Glomerular endothelial cell (primary cell): ENCODE measurements at places on chromosomes 5 and 9.

- no peak for DNase-seq
Measured at GRCh38 chr5:120449501-120449900, 14.6 kb upstream of the PRR16 start.

DNA sequence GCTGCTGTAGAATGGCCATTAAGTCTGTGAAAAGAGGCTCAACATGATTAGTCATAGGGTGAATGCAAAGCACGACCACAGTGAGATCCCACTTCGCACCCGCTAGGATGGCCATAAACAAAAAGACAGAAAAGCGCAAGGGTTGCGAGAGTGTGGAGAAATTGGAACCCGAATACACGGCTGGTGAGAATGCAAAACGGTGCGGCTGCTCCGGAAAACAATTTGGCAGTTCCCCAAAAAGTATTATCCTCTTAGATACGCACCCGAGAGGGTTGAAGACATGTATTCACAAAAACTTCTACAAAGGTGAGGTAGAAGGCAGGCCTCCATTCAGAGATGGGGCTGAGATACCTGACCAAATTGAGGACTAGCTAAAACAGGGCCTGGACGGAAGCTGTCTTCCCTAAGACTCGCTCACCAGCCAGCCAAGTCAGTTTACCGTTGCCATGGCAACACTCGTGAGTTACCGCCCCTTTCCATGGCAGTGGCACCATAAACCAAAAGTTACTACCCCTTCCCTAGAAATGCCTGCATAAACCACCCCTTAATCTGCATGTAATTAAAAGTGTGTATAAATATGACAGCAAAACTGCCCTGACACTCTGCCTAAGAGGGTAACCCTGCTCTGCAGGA, 726 bp upstream of the PSMB7 start:
- no peak for DNase-seq

DNA sequence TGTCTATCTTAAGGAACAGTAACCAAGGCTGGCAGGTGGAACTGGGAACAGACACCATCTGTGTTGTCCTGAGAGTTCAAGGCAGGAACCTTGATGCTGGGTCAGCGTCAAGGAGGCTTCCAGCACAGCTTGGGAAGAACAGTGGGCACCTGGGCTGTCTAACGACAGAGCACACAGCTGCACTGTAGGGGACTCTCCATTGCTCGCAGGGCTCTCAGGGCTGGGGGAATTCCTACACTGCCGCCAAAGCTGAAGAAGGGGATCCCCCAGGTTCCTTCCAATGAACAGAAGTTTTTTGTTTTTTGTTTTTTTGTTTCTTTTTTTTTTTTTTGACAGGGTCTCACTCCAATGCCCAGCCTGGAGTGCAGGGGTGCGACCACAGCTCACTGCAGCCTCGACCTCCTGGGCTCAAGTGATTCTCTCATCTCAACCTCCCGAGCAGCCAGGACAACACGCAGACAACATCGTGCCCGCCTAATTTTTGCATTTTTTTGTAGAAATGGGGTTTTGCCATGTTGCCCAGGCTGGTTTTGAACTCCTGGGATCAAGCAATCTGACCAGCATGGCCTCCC, 81.9 kb downstream of the PTPN3 start:
- DNase-seq = no peak

DNA sequence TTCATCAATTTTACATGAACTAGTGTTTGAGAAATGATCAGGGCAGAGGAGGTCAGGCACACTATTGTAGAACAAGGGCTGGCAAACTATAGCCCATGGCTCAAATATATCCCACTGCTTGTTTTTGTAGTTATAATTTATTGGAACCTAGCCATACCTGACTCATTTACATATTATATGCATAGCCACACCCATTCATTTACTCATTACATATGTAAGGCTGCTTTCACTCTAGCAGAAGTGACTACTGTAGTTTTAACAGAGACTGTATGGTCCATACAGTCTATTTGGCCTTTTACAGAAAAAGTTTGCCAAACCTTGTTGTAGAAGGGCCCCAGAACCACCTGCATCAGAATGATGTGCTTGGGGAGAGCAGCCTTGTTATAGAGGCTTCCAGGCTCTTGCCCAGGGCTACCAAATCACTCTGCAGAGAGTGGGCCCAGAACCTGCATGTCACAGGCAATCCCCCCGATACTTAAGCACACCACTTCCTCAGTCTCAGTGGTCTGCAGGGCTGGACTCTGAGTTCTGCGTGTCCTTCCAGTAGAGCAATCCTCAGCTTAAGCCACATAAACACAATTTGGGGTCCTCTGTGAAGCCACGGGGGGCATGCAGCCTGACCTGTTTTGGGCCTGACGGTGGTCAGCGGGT, 6.7 kb downstream of the ANKS6 start:
- DNase-seq = no peak

GRCh38 chr9:114271556-114272510, 51.1 kb upstream of the ORM1 start:
- DNase-seq = no peak

DNA sequence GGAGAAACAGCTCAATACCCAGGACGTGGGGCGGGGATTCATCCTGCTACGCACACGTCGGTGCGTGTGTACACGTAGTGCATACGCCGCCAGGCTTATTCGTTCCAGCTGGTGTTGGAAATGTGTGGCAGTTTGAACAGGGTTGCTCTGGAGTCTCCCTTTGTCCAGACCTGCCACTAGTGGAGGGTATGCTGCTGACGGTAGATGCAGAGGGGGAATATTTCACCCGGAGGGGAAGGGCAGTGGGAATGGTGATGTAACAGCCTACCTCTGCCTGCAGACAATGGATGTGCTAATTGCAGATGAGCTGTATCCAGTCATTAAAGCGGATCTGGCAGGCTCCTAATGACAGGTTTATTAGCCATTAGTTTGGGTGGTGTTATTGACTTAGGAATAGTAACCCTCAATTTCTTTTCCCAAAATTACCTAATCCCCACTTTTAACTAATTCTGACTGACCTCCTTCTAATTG, 142.7 kb downstream of the PAX5 start:
- no peak for DNase-seq

DNA sequence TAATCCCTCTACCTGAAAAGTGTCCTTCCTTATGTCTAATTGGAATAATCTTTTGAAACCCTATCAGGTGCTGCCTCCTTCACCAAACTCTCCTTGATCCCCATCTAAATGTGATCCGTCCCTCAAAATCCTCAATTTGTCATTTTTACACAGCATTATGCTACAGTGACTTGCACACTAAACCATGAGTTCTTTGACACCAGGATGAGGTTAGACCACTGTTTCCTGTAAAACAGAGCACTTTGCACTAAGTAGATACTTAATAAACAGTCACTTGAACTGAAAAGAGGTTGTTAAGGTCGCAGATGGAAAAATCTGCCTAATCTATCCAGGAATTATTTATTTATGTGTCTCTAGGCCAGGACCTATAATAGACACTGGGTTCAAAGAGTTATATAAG, 44.2 kb upstream of the TLX3 start:
- no peak for DNase-seq

DNA sequence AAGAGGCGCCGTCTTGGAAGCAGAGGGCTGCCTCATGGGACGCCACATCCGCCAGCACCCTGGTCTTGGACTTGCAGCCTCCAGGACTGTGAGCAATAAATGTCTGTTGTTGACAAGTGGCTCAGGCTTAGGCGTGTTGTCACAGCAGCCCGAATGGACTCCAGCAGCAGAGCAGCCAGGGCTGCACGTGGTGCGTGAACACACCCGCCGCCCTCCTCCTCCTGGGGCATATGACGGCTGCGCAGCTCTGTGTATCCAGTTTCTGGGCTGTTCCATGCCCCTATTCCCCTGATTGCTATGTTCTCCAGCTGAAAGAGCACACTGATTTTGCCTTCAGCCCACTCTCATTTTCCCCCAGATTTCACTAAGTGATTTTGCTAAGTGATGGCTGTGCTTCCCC, 36.0 kb upstream of the CLPTM1L start:
- DNase-seq = no peak

- DNase-seq = no peak
Measured at GRCh38 chr9:79765466-79765865, 193.7 kb downstream of the TLE4 start.

GRCh38 chr5:84688566-84688965, 303.9 kb upstream of the EDIL3 start:
- DNase-seq = no peak

GRCh38 chr5:129639331-129639730, 108.6 kb upstream of the MINAR2 start:
- no peak for DNase-seq

DNA sequence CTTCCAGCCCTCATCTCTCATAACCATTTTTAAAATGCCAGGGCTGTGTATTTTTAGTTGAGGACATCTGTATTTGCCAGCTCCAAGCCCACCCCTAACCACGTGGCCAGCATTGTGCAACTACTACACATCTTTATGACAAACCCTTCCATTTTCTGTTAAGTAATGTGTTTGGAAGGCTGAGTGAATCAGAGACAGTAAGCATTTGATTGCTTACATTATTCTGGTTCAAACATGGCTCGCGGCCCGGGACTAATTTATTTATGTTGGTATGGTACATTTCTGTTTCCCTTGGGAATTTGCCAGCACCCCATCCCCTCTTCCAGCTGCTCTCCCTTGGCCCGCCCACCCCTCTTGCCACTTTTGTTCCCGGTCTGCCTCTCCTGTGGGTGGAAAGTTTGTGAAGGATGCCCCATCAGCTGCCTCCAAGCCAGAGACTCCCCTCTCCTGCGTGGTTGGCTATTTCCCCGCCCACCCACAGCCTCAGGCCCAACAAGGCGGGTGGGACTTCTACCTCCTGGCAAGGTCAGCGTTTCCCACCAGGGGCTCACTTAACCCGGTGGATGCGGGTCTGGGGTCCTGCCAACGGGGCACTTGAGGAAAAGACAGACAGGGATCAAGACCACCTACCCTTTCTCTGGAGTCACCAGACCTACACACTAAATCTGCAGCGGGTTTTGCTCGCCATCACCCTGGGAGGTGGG, 162.2 kb downstream of the HSD17B3 start:
- DNase-seq = no peak
